ENCODE measurements at places on chromosomes 2 and 18.
A peak's percentile ranks its signal among the peaks of the same experiment; 100 is the strongest.

DNA sequence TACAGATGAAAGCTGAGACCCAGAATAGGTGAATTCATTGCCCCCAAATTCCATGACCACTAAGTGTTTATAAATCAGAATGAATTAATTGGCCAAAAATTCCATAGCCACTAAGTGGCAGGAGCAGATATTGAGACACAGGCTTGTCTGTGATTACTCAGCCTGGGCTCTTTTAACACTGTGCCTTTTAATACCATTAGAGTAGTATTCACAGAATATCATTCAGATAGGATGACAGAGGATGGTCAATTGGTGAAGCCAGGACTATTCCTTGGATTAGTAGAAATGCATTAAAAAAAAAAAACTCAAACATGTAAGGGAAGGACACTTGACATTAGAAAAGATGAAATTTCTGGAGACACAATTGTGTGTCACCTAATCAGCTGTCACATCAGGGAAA, 698.6 kb downstream of the DCC start:
- no peak for DNase-seq

DNA sequence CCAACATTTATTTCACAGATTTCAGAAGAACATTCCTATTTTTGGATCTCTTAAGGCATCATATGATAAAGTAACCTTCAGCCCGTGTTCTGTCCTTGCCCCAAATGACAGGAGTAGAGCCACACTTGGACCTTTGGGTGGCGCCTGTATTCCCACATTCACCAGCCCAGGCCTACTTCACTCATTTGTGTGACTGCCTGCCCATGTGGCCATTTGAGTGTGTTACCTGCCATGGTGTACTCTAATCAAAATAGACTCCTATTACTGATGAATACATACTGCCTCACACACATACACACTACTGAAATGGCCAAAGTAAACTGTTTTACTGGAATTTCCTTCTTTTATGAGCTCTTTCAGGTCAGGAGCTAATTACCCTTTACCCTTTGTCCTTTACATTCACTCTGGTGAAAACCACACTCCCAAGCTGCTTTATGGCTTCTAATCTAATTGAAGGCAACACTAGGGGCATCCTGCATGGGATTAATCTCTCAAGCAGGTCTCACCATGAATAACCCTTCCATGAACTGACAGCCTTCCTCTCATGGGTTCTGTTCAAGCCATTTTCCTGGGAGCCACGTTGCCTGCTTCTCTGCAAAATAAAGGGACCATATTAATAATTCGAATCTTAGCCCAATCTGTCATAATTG, 271.0 kb upstream of the GALNT5 start:
- no peak for DNase-seq

DNA sequence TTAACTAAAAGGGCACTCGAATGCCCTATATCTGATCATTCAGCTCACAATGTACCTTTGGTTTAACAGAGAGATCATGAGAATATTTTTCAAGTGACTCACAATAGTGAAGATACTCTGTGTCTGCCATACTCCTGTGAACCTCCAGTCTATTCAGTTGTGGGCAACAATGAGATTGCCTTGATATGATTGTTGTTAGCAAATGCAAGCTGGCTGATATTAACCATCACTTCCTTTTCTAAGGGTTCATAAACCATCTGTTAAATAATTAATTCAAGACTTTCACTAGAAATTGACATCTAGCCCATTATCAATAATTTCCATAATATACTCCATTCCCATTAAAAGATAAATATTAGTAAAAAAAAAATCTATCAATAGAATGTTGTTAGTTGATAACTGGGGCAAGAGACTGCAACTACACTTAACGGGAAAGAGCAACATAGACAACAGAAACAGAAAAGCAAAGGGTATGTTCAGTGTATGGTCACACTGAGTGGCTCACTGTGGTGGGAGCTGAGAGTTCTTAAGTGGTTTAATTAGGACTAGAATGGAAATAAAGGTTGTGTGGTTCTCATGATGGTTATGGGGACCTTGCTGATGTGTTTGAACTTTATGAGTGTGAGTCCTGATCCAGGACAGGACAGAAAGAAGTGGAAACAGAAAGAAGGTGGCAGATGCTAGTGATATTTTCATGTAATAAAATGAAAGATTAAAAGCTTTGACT, 11.9 kb downstream of the IL18RAP start:
- no peak for DNase-seq

- DNase-seq, result no peak
Measured at GRCh38 chr2:38260972-38261371, 116.1 kb downstream of the ATL2 start.

DNA sequence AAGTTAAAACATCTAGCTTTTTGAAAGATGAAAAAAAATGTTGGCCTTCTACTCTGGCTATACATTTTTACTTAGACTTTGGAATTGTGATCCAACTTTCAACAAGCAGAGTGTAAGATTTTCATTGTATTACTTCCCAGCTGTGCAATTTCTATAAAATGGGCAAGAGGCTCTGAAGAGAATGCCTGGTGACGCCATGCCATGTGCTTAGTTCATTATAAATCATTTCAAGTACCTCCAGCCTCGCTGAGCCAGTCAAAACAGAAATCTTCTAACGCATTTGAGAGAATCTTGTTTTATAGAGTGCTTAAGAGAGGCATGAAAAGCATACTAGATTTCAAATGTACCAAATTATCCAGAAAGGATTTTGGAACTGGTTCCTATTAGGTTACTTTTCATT, 10.1 kb upstream of the STK17B start:
- no peak for DNase-seq

DNA sequence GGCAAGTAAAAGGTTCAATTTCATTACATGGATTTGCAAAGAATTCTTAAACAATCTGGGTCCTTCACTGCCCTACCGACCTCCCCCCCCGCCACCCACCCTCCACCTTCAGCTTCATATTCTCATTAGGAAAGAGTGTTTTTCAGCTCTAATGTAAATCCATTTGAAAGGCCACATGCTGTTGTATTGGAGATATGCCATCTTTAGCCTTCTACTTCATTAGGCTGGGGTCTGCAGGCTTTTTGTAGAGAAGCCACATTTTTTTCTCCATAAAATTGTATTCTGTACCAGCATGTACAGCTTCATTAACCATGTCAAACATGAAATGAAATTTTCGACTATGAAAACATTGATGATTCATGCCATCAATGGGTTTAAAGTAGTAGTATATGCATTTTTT, 42.8 kb upstream of the THUMPD2 start:
- DNase-seq, result no peak

DNA sequence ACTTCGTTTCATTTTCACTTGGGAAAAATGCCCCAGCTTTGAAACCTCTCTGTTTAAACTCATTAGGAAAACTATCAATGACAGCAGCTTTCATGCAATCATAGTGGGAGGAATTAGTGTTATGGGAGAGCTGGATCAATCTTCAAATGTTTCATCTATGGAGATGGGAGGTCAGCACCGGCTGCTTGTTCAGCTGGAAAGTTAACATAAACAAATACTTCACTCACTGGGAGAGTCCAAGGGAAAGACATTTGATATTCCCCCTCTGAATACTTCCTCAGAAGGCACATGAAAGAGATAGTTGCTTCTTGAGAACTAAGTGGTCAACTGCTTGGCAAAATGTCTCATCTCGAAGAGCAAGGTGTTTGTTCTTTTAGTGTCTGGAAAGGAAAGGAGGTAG, 7.3 kb downstream of the LYPD1 start:
- no peak for DNase-seq

DNA sequence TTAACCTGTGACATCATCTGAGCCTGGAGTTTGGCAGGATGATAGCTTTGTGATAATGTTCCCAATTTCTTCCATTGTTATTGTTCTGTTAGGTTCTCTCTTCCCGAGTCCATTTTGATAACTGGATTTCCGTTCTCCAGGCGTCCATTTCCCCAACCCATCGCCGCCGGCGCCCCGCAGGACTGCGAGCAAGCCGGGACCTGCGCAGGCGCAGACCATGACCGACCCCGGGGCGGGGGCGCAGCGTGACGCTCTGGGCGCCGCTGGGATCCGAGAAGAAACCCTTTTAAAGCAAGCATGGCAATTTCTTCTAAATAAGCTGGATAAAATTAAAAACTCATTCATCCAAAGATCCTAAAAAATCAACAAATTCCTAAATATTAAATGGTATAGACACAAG, at the start of gene SLC25A52:
TSS of gene SLC25A52 (minus strand) at position 186 of the 400 bp plus-strand sequence. CDS start 219 bp downstream, outside the sequence.
- no peak for DNase-seq

- peak; percentile 85 for DNase-seq
Measured at GRCh38 chr2:117523267-117523666, 291.2 kb upstream of the DDX18 start.

GRCh38 chr2:206011795-206012194, 74.2 kb downstream of the INO80D start:
- DNase-seq, result no peak

DNA sequence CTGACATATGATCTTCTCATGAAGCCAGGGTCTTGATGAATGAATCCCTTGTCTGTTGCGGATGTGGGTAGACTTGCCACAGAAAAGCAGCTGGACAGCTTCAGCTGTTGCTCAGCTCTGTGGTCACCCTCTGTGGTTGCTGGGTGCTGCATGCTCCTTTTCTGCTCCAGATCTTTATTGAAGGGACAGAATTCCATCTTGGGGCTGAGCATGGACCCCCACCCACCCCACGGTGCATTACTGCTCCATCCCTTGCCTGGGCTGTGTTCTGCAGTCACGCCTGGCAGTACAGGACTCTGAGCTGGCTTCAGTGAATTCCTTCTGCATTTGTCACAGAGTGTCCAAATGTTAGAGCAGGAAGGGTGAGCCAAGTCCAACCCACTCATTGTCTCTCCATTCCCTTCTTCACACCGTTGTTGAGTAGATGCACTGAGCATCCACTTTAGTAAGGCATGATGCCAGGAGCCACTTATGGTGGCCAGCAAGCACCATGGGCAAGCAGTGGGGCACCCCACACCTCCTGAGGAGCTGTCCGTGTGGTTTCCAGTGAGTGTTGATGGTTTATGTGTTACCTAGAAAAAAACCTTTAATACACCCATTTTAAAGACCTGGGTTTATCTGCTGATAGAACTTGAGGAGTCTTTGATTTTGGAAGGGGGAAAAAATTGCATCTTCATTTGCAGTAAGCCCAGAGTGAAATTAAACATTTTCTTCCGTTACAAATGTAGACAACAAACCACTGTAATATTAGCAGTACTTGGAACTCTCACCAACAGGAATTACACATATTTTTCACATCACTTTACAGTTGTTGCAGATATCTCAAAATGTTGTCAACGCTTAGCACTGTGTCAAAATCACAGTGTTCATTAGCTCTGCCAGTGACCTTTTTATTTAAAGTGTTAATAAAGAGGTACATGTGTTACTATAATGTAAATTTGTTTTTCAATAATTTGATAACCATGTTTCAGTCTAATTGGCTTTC, 14.7 kb upstream of the ITGB6 start:
- DNase-seq, result peak; percentile 47

DNA sequence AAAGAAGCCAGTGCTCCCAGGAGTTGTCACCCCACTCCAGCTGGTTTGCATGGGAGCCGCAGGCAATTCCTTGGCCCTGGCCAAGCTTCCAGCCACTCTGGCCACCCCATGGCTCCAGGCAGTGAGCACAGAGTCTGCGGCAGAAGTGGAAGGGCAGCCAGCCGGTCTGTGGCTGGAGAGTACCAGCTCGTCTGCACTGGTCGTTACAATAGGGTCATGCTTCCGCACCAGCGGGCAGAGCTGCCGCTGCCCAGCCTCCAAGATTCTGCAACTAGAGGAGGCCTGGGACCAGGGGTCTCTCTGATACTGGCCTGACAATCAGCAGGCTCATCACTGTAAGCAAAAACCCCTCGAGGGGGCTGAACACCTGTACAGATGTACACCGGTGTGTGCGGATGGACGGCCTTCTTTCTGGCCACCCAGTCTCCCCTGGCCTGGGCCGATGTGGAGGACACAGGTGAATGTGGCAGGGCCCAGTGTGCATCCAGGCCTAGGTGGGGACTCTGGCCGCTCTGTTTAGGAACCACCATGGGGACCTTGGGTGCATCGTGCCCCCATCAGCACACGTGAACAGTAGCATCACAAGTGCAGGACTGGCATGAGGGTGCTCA, 51.9 kb upstream of the ODC1 start:
- no peak for DNase-seq

DNA sequence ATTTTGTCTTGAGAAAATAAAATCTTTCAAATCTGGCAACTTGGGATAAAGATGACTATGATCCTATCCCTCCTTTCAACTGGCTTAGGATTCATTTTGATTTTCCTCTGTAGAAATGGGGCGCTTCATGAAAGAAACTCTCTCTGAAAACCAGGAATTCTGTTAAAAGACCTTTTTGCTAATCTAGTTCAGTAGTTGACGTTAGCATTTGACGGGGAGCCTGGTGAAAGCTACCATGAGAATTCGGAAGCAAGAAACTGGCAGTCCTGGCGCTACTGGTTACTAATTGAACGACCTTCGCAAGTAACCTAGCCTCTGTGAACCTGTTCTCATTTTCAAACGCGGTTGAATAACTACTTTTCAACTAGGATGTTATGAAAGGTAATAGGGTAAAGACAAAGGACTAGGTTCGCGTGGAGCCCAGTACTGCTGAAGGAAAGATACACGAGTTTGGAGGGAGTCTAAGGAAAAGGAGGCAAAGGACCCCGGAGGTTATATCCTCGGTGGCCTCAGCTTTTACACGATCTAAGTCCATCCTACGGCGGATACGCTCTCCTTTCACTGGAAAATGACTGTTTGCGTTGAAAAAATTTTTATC, 604 bp upstream of the STK11IP start:
- DNase-seq, result no peak

GRCh38 chr18:44851856-44852621, 171.4 kb downstream of the SETBP1 start:
- DNase-seq, result no peak

GRCh38 chr18:57035590-57035989, 111.3 kb upstream of the BOD1L2 start:
- no peak for DNase-seq

DNA sequence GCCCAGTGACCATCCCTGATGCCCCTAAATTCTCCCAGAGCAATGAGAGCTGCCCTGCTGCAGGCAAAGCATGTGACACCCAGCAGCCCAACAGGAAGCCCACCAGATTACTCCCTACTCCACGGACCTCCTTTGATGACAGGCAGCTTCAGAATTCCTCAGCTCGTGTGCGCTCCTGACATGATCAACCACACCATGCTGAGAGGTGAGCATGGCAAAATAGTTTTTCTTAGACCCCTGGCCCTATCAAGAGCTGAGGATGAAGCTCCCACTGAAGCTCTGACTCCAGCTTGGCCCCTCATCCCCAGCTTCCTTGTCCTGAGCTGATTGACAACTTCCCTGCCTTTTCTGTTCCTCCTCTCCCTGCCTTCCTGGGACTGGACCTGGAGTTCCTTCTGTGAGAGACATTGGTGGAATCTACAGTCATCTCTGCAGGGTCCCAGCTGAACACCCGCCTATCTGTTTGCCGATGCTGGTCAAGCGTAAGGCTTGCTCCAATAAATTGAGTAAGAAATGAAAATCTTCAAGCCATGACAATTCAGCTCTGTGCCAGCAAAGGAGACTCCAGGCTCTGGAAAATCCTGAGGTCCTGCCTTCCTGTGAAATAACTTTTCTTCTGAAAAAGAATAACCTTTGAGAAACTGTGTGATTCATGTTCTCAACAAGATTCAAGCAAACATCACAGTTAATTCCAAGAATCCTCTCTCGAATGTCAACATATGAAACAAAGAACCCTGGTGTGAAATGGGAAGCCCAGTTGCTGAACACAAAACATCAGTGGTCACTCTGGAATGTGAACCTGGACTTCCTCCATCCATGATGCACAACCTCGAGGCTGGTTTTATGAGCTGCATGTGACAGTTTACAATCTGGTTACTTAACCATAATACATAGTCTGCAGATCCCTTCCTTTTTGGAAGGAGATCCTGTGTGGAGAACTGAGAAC, 201.1 kb downstream of the SPP2 start:
- DNase-seq, result peak; percentile 68

- DNase-seq, result no peak
Measured at GRCh38 chr2:102599486-102599885, 19.9 kb upstream of the SLC9A2 start.

All from lung (tissue), 17 donors.